Stimulated activated CD4-positive, alpha-beta T cell treated with anti-CD3 and anti-CD28 coated beads, TNF-alpha, amount 100 ng/mL, for 1 hour (primary cell): ENCODE measurements at places on chromosomes 5 and 9.

GRCh38 chr9:20209391-20210340 is 412.6 kb downstream of the MLLT3 start:
- no peak for DNase-seq

GRCh38 chr5:176166427-176166826 is 71.8 kb upstream of the SIMC1 start:
- DNase-seq, result no peak

GRCh38 chr5:132595624-132596023 is 38.8 kb downstream of the RAD50 start:
- no peak for DNase-seq

- DNase-seq, result no peak
Measured at GRCh38 chr5:163915481-163915961, 410.1 kb downstream of the MAT2B start.

DNA sequence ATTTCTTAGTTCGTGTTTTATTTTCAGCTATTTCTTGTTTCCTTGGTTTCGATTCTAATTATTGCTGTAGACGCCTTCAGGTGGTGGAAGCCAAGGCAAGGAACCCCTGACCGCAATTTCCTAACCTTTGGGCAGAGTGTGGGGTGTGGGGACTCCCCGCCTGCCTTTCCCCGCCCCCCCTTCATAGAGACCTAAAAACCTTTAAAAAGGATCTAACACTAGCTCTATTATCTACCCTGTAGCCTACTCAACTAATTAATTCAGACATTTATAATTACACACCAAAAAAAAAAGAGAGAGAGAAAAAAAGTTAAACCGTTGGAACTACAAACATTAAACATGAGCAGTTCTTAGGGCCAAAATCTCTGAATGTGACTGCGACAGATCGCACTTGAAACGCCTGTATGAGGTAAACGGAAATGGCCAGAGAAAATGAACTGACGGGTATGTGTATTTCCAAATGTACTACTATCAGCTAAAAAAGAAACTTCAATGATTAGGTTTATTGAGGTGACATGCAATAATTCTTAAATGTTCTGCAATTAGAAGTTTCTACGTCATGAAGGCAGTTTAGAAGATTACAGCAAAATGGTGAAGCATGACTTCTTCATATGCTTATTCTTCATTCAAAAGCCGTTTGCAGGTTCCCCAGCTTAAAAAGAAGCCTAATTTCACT is 19.0 kb upstream of the FER start:
- DNase-seq, result peak; percentile 3

- DNase-seq, result no peak
Measured at GRCh38 chr5:109937951-109938350, 248.2 kb downstream of the MAN2A1 start.

GRCh38 chr5:37658440-37658839 is 181.4 kb downstream of the GDNF start:
- DNase-seq, result no peak

DNA sequence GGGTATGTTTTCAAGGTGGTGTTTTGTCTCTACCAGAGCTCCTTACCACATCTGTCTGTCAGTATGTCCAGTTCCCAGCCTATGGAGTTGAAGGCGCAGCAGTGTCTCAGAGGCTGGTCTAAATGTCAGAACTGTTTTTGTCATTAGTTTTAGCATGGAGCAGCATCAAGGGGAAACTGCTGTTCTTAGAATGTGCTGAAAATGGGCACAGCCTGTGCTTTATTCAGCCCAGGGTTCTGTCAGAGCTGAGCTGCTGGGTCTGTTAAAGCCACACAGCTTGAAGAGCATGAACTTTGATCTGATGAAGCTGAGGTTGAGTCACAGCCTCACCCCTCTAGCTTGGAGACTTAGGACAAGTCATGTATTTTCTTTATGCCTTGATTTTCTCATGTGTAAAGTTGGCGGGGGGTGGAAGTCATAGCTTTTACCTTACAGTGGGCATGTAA is 71.9 kb downstream of the RALGPS1 start:
- no peak for DNase-seq

GRCh38 chr5:73488806-73489205 is 9.4 kb upstream of the BTF3 start:
- no peak for DNase-seq

GRCh38 chr5:147384346-147385193 is 125.3 kb downstream of the DPYSL3 start:
- DNase-seq, result no peak

GRCh38 chr5:17182494-17182893 is 34.9 kb upstream of the BASP1 start:
- no peak for DNase-seq

DNA sequence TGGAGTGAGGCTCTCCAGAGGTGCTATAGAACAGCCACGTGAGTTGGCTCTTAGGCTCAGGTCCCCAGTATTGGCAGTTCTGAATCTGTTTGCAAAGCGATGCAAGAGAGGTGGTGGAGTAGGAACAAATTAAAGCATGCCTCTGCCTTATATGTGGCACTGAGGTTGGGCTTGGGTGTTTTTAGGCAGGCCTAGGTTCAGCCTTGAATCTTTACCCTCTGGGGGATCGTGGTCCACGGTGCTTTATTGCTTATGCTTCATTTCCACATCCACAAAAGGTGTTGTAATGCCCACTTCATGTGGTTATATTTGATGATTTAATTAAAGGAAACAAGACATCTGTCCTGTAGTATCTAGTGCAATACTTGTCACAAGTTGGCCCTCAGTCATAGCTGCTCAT is 56.2 kb downstream of the CD180 start:
- DNase-seq, result no peak

GRCh38 chr5:81398741-81399140 is 4.8 kb upstream of the ACOT12 start:
- DNase-seq, result no peak

GRCh38 chr9:131982671-131983239 is 96.9 kb downstream of the MED27 start:
- no peak for DNase-seq

DNA sequence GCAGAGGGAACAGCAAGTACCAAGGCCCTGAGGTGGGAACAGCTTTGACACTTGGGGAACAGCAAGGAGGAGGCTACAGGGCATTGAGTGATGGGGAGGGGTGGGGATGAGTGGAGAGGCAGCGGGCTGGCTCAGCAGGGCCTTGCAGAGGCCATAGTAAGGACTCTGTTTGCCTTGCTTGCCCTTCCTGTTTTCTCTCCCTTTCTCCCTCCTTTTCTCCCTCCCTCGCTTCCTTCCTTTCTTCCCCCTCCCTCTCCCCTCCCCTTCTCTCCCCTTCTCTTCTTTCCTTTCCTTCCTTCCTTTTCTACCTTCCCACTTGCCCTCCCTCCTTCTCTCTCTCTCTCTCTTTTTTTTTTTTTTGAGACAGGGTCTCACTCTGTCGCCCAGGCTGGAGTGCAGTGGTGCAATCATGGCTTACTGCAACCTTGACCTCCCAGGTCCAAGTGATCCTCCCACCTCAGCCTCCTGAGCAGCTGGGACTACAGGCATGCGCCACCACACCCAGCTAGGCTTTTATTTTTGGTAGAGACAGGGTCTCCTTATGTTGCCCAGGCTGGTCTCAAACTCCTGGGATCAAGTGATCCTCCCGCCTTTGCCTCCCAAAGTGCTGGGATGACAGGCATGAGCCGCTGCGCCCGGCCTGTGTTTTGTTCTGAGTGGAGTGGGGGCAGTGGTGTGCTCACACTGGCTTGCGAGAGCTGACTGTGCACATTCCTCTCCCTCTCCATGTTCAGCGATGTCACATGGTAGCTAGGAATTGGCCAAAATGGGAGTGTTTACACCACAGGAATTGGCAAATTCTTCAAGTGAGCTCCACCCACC is 17.1 kb downstream of the IER5L start:
- no peak for DNase-seq

DNA sequence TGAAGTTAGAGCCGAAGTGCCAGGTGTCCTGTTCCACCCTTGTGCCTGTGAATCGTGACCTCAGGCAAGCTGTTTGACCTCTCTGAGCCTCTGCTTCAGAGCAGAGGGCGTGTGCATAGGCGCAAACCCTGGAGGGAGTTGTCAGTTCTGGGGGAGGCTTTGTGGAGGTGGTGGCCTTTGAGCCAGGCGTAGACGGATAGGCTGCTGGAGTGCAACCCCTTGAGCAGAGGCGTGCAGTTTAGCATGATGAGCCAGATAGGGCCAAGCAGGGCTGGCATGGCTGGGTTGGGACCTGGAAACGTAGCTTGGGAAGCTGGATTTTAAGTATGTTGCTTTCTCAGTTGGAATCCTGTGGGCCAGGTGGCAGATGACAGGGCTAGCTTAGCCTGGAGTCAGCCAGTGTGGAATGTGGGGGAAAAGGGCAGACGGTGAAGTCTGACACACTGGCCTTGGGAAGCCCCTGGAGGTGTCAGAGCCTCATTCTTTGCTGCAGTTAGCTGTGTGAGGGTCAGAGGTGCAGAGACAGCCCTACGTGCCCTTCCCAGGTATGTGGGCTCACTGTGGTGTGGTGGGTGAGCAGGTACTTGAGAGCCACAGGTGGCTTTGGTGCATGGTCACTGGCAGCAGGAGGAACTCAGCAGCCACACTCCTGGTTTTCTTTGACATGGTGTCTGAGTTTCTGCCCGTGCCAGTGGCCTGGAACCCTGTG is 93.4 kb downstream of the DAB2IP start:
- DNase-seq, result no peak

- no peak for DNase-seq
Measured at GRCh38 chr5:140925806-140926442, at the start of gene PCDHAC1. TSS of gene PCDHAC1 (plus strand) at chr5:140926299. CDS start at chr5:140926893, 594 bp downstream.

DNA sequence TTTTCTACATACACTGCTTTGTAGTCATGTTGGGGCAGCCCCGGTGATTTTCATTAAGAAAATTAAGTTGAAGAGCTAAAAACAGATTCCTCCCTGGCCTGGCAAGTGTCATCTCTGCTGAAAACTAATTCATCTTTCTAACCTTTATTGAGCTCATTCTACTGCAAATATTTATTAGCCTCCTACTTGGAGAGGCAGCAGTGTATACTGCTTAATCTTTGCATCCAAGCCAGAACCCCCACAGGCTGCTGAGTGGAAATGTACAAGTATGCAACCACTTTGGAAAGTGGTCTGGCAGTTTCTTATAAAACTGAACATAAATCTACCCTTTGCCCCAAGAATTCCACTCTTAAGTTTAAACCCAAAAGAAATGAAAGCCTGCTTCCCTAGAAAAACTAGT is 223.4 kb downstream of the DRD1 start:
- no peak for DNase-seq

DNA sequence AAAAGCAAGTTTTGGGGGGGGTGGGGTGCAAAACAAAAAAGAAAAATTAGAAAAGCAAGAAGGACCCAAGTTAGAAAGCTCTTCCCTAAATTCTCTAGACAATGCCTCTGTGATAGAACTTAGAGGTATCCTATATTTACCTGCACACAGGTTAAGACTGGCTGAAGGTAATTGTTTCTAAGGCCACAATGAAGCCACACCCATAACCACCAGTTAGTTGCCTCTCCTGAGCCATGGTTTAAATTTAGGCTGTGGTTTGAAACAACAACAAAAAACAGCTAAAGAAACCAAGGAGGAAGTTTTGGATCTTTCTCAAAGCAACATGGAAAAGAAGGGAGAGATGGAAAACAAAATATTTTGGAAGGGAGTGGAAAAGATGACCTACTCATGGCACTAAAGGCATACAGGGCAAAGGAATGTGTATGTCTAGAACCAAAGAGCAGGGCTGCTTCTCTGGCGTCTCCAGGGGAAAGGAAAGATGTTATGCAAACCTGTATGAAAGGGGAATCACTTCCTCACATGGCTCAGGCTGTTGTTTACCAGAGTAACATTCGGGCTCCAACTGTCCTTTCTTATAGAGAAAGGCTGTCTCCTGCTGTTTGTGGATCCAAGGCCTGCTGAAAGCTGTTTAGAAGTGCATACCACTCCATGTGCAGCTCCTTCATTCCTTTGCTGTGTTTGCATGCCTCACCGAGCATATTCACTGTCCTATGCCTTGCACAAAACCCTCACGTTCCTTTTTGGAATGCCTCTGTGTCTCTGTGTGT is 408.9 kb upstream of the MPDZ start:
- no peak for DNase-seq

- DNase-seq, result no peak
Measured at GRCh38 chr5:65190328-65191053, 291.2 kb downstream of the ADAMTS6 start.

- no peak for DNase-seq
Measured at GRCh38 chr5:177336112-177336511, 15.4 kb downstream of the LMAN2 start.

DNA sequence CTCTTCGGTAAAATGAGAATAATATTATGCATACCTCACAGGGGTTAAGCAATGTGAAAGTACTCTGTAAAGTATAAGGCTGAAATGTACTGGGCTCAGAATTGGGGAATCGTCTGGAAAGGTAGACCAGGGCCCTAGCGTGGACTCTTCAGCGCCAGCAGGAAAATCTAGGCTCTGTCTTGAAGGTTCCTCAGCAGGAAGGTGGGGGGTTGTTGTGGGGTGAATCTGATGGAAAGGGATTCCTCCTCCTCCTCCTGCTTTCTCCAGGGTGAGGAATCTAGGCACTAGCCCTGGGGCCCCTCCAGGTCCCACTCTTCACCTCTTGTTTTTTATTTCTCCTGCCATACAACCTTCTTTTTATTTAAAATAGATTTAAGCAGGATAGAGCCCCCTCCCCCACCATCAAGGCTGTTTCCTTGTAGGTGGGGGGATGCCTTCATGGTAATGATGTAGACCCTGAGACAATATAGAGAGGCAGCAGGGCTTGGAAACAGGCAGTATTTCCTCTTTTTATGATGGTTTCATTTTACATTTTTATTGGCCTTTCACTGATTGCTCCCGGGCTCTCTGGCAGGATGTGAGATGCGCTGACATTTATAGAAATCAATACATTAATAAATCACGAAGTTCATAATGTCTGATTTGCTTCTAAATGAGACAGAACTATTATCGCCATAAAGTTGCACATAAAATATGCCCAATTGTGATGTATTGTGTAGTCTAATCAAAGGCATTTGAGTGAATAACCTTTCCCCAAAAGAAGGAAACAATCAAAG is 78.9 kb upstream of the GABRP start:
- DNase-seq, result no peak

DNA sequence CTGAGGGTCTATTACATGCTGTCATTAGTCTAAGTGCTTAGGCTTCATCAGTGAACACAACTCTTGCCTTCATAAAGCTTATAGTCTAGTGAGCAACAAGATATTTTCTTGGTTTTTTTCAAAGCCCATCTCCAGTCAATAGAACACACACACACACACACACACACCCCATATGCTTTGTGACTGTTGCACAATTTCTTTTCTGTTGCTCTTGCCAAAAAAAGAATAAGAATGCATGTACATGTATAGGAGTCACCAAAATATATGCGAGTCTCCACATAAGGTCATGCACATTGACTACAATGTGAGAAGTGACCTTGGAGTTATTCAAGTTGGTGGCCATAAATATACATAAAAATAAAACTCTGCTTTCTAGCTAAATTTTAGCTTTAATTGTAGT is 351.5 kb upstream of the TLE4 start:
- DNase-seq, result no peak

- DNase-seq, result no peak
Measured at GRCh38 chr9:98964201-98964600, 20.5 kb downstream of the COL15A1 start.

- no peak for DNase-seq
Measured at GRCh38 chr9:134778841-134779411, 101.7 kb upstream of the FCN2 start.

GRCh38 chr5:168114444-168115017 is 176.9 kb upstream of the WWC1 start:
- no peak for DNase-seq

GRCh38 chr5:77935506-77936364 is 159.6 kb upstream of the TBCA start:
- no peak for DNase-seq
